ENCODE measurements at places on chromosomes 6 and 20.

GRCh38 chr20:46122071-46122470, 4.0 kb downstream of the CD40 start:
- no peak for DNase-seq

DNA sequence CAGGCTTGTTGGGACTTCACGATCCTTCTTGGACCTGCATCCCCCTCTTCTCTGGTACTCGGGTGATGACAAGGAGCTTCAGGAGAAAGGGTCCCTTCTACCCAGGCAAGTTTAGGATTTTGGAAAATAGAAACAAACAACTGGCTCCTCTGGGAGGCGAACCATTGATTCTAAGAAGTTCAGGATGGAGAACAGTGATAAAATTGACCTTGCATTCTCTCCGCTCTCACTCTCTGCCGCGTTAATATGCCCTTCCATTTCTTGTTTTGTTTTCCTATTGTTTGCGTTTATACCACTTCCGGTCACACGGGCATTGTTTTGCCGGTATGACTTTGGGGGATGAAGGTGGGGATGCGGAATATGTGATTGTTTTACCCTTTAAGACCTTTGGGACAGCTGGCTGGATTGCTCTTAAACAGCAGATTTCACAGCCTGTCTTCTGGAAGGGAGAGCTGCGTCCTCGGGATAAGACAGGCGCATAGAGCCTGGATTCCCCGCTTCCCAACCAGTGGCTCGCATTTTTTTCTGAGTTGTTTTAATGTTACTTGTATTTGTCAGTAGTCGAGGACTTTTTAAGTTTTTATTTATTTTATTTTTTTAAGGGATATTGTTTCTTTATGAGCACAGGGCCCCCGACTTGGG, 144.3 kb upstream of the ZNF184 start:
- no peak for DNase-seq

- no peak for DNase-seq
Observed at GRCh38 chr6:139577763-139578604, 203.5 kb upstream of the CITED2 start.

DNA sequence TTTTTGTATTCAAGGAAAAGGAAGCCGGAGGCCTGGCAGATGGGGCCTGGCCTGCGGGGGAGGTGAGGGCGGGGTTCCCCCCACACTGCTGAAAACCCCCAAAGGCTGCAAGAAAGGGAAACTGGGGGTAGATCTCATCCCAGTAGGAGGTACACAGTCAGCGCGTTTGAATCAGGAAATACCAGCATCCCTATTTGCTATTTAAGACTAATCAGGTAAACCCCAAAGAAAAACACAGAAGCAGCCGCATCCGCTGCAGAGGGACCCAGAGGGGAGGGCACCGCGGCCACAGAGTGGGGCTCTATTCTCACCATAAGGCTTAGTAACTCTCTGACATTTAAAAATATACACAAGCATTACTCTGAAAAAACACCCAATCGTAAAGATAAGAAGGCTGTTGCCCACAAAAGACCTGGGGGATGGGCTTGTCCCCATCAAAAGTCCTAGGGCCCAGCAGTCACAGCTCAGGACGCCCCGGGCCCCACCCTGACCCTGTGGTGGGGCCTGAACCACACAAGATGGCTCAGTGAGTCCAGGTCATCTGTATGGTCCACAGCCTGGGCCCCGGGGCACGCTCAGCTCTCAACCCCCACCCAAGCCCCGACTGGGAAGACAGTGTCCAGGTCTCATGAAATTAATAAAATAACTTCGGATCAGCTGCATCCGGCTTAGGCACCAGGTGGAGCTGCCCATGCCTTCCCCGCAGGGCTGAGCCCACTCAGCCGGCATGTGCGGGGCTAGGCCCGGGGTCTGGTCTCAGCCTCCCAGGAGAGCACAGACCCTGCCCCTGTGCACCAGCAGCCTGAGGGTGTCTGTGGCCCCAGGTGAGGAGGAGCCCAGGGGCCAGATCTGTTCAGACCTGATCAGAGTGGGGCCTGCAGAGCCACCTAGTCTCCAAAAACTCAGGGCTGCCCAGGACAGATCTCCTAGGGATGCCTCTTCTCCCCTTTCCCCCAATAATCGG, 31.0 kb downstream of the KCNQ2 start:
- no peak for DNase-seq
